ENCODE measurements at places on chromosomes 13 and 19.

DNA sequence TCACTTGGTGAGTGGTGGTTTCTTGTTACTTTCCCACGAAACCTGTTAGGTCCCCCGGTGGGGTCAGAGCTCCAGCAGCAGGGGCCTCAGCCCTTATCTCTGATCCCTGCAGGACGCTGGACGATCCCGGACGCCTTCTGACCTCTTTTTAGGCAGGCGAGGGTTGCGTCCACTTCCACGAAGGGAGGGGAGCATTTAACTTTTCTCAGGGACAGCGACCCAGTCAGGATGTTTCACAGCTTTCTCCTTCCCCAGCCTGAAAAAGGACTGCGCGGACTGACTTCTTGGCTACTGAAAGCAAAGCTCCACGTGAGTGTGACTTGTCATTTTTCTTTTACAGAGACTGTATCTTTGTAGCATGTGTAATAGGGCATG, 692 bp downstream of the ZNF234 start:
- no peak for DNase-seq

DNA sequence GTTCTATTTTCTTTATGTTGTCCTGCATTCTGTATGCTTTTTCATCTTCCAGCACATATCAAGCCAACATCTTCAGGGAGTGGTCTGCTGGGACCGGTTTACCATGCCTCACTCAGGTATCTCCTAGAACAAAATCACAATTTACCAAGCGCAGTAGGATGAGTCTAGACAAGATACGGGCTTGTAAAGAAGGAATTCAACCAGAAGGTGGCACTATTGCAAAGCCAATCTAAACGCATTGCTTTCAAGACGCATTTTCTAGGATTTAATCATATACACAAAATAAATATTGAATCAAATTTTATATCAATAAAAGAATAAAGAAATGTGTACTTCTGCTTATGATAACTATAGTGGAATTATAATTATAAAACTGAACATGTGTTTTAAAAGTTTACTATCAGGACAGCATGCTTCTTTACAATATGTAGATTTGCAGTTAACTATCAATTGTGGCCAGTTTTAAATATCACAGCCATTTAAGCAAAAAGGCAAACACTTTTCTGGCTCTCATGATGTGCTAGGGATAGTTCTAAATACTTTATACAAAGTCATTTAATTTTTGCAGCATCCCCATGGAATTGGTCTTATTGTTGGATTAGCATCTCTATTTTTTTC, 16.1 kb upstream of the TPP2 start:
- peak; percentile 51 for DNase-seq

- DNase-seq: no peak
These were observed 107.4 kb upstream of the SLC7A1 start for GRCh38 chr13:29702912-29703351.

- DNase-seq: no peak
These were observed 446.6 kb downstream of the KLF5 start for GRCh38 chr13:73505376-73505890.

- DNase-seq: no peak
These were observed 141.8 kb downstream of the GPC5 start for GRCh38 chr13:91540158-91540736.

DNA sequence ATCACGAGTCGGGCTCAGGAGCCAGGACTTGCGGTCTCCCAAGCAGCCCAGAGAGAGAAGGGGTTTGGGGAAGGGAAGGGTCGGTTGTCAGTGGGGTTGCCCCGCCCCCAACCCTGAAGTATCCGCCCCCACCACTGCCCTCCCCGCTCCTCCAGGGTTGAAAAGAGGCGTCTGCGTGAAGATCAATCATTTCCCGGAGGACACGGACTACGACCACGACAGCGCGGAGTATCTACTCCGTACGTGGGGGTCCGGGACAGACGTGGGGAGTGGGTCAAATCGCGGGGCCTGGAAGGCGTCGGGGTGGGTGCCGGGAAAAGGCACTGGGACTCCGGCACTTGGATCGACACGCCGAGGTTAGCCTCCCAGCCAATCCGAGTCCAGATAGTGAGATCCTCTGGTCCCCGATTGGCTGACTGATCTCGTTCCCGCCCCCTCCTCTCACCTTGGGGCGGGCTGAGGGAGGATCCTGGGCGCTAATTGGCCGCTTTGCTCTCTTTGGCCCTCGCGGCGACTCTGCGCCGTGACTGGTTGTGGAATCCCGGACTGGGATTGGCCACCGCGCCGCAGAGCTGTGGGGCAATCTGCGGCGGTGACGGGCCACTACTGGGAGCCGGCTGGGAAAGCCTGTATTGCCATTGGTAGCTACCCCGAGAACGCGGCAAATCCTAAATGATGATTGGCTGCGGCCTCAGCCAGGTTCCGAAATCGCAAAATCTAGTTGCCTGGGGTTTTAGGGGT, 13.3 kb upstream of the CACNG6 start:
- peak; percentile 12 for DNase-seq

- no peak for DNase-seq
These were observed 692.6 kb upstream of the SLITRK1 start for GRCh38 chr13:84574851-84575250.

- no peak for DNase-seq
These were observed 27.3 kb downstream of the IGFL1 start for GRCh38 chr19:46256855-46257254.
